Mesenteric fat pad (tissue), 1 donor: ENCODE measurements at places on chromosomes 12 and 14. TPM values are rescaled to one million over a fixed set of nuclear protein-coding genes. Genes with fewer than 3 reads are reported as not detected.

PLBD1 gene
- total RNA-seq, result 35.7 TPM

MANSC4 gene
- total RNA-seq, result not detected

PTPN6 gene
- 47.2 TPM for total RNA-seq

RGS6 gene
- total RNA-seq, result 7.6 TPM

SLC25A47 gene
- not detected for total RNA-seq

ARHGEF25 gene
- total RNA-seq, result 12.8 TPM

SIX4 gene
- total RNA-seq, result 1.9 TPM

OXA1L gene
- total RNA-seq, result 77.7 TPM

LRTM2 gene
- total RNA-seq, result not detected
